ENCODE measurements at places on chromosomes 3 and 15. TPM values are rescaled to one million over a fixed set of nuclear protein-coding genes. Genes with fewer than 3 reads are reported as not detected.

Gene MLF1
- polyA plus RNA-seq: 42.8 TPM

Gene FBLN2
- 27.9 TPM for polyA plus RNA-seq

Gene MKRN3
- 16.8 TPM for polyA plus RNA-seq

Gene ZBTB47
- 59.5 TPM for polyA plus RNA-seq

Gene CIDEC
- 0.24 TPM for polyA plus RNA-seq

Gene AMT
- polyA plus RNA-seq: 22.2 TPM

Gene TIPARP
- 20.6 TPM for polyA plus RNA-seq

Gene TLR9
- not detected for polyA plus RNA-seq

Gene AP2M1
- 523 TPM for polyA plus RNA-seq

Gene CPNE9
- 5.3 TPM for polyA plus RNA-seq

Gene CHRNA7
- polyA plus RNA-seq: 15.3 TPM

Gene ZBBX
- polyA plus RNA-seq: 12.8 TPM

Gene NUP210
- 15.2 TPM for polyA plus RNA-seq

Gene CPB1
- polyA plus RNA-seq: not detected

Gene FEZF2
- 0.27 TPM for polyA plus RNA-seq

Gene SLC51B
- 1.1 TPM for polyA plus RNA-seq

Gene CEP19
- 11.2 TPM for polyA plus RNA-seq

Gene USF3
- 14.1 TPM for polyA plus RNA-seq

Gene RHOV
- polyA plus RNA-seq: 12.2 TPM

Gene CIB1
- polyA plus RNA-seq: 29.5 TPM

Gene SERPINI2
- polyA plus RNA-seq: 5.8 TPM

Gene ADAMTS9
- 29.4 TPM for polyA plus RNA-seq

Gene RETNLB
- polyA plus RNA-seq: not detected

Gene CNTN4
- 34.3 TPM for polyA plus RNA-seq

Gene FYCO1
- 6.6 TPM for polyA plus RNA-seq

Gene CLDN16
- polyA plus RNA-seq: 0.90 TPM

Gene TMC3
- 1.9 TPM for polyA plus RNA-seq

Gene TTLL13
- polyA plus RNA-seq: 0.51 TPM
